ENCODE measurements at places on chromosomes 2 and 18.

DNA sequence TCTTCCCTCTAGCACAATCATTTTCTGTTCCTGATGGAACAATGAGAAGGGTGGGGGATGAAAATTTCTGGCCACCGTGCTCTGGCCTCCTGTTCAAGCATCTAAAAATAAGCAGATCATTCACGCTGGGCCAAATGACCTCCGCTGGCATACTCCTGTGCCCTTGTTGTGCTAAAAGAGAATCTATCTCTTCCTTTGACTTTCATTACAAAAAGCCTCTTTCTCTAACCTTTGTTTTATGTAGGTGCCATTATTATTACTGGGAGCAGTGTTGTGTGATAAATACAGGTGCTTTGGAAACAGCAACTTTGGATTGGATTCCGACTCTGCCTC lies 44.6 kb upstream of the B3GNT2 start:
- DNase-seq, result no peak

DNA sequence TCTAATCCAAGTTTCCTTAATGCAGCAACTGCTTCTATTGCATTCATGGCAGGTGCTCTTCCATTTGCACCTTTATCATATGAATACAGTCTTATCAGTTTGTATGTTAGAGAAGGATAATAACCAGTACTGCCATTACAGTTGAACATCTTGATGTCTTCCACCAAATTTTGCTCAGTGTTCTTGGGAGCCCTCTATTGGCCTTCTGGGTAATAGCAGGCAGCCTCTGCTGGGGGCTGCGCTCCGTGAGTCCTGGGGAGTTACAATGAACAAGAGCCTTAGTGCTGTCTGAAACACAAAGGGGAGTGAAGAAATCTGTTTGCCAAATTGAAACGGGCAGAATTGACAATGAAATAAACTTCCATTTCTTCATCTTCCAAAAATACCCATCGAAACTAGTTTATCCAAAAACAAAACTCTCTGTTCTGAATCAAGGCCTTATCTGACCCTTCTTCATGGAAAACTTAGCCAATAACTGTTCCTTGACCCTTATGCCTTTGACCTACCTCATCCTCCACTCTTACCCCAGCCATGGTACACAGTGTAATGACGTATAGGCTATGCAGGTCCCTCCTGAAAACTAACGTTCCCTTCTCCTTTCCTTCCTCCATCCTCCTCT lies 79.9 kb downstream of the ALK start:
- peak; percentile 26 for DNase-seq

- no peak for DNase-seq
Measured at GRCh38 chr2:20471148-20471547, 24.3 kb downstream of the RHOB start.

DNA sequence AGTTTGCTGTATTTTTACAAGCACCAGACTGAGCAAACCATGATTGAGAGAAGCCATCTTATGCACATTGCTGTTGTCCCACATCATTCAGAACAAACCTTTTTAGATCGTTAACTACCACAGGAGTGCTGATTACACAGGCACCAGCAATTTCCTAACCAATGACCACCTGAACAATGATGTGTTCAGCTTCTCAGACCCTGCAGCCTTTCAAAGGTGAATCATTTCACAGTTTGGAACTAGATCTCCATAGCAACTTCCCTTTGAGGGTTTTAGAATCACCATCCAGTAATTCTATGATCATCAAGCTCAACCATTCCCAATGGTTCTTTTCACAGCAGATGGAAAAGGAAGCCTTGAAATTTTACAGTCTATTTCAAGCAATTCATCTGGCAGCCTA lies 71.4 kb downstream of the OLA1 start:
- no peak for DNase-seq

DNA sequence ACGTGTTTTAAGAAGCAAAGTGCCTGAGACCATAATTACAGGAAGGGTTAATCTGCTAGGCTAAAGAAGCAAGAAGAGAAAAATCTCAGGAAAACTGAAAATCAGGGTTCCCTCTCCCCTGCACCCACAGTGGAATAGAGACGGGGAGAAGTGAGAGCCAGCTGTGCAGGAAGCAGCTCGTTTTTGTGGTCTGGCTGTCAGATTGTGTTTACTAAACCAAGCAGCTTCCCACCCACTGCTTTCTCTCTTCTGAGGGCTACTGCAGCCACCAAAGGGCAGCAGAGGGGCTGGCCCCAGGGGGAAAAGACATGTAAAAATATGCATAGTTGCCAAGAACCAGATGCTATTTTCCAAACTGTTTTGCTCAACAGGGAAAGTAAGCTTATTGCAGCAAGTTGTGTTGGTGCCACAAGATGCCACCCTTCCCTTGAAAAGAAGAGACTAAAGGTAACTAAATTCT lies 72.6 kb upstream of the THUMPD2 start:
- DNase-seq, result no peak

- DNase-seq, result no peak
Measured at GRCh38 chr18:54303408-54303807, 34.1 kb downstream of the POLI start.

- DNase-seq, result no peak
Measured at GRCh38 chr18:8901019-8901418, 195.7 kb downstream of the MTCL1 start.

Data from CD4-positive, alpha-beta T cell treated with Interleukin-15 for 4 hours (primary cell).